Central memory CD8-positive, alpha-beta T cell (primary cell): ENCODE measurements at places on chromosomes 12 and 14.

GRCh38 chr14:91270619-91271018 is 26.1 kb upstream of the GPR68 start:
- no peak for DNase-seq
- peaks cover 34% of the 10 kb centered on the region for H3K4me1 ChIP-seq
- H3K36me3 ChIP-seq: peaks cover 58% of the 10 kb centered on the region
- H3K4me3 ChIP-seq: no peak overlapping the region

DNA sequence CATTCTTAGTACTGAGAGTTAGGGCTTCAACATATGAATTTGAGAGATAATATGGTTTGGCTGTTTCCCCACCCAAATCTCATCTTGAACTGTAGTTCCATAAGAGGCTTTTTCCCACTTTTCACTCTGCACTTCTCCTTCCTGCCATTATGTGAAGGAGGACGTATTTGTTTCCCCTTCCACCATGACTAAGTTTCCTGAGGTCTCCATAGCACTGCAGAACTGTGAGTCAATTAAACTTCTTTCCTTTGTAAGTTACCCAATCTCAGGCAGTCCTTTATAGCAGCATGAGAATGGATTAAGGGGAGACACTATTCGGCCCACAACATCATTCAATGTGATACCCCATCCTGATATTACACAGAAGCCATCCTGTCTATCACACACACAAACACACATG is 36.8 kb upstream of the ALG10B start:
- DNase-seq: no peak
- no peaks in the 10 kb centered on the region for H3K4me1 ChIP-seq
- H3K36me3 ChIP-seq: peaks cover 1% of the 10 kb centered on the region
- H3K27me3 ChIP-seq: peaks cover 14% of the 10 kb centered on the region

- DNase-seq: no peak
Observed at GRCh38 chr12:22656376-22656775, 31.4 kb downstream of the ETNK1 start.

GRCh38 chr12:113804961-113805600 is 161.0 kb downstream of the RBM19 start:
- H3K36me3 ChIP-seq: no peaks in the 10 kb centered on the region
- no peaks in the 10 kb centered on the region for H3K27me3 ChIP-seq
- H3K4me3 ChIP-seq: no peak overlapping the region
- H3K27ac ChIP-seq: no peak overlapping the region

- peaks cover 25% of the 10 kb centered on the region for H3K27me3 ChIP-seq
- DNase-seq: no peak
- H3K36me3 ChIP-seq: peaks cover 2% of the 10 kb centered on the region
- H3K4me3 ChIP-seq: no peak overlapping the region
- H3K27ac ChIP-seq: no peak overlapping the region
Observed at GRCh38 chr12:110932046-110932445, 11.7 kb upstream of the MYL2 start.
